Activated CD8-positive, alpha-beta memory T cell treated with anti-CD3 and anti-CD28 coated beads for 48 hours (primary cell): ENCODE measurements at places on chromosomes 16 and 17.

DNA sequence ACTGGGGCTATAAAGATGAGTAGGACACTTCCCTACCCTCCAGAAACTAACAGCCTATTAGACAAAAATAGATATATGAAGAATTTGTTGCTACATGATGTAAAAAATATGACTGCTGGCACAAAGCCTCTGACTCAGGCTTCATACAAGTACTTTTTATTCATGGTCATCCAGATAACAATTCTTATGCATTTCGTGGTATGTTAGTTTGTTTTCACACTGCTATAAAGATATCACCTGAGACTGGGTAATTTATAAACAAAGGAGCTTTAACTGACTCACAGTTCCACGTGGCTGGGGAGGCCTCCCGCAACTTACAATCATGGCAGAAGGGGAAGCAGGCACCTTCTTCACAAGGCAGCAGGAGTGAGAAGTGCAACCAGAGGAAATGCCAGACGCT lies 112.5 kb upstream of the HLF start:
- DNase-seq = no peak

- no peak for DNase-seq
These were observed 34.8 kb downstream of the ZNF287 start for GRCh38 chr17:16534236-16534635.

DNA sequence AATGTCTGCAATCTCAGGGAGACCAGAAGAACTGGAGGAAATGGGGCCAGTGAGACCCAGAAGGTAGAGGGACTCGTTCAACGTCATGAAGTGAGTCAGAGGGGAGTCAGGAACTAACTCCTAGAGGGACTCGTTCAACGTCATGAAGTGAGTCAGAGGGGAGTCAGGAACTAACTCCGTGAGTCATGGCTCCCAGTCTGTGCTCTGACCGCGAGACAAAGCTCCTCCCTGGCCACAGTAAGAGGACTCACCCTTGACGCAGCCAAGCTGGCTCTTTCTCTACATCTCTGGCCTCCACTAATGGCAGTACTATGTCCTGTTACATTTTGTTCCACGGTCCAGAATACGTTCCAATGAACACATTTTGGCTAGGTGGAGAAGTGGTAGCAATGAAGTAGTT lies 902.5 kb downstream of the KCNJ2 start:
- no peak for DNase-seq

- no peak for DNase-seq
These were observed 775.9 kb upstream of the GOT2 start for GRCh38 chr16:59510008-59510424.

DNA sequence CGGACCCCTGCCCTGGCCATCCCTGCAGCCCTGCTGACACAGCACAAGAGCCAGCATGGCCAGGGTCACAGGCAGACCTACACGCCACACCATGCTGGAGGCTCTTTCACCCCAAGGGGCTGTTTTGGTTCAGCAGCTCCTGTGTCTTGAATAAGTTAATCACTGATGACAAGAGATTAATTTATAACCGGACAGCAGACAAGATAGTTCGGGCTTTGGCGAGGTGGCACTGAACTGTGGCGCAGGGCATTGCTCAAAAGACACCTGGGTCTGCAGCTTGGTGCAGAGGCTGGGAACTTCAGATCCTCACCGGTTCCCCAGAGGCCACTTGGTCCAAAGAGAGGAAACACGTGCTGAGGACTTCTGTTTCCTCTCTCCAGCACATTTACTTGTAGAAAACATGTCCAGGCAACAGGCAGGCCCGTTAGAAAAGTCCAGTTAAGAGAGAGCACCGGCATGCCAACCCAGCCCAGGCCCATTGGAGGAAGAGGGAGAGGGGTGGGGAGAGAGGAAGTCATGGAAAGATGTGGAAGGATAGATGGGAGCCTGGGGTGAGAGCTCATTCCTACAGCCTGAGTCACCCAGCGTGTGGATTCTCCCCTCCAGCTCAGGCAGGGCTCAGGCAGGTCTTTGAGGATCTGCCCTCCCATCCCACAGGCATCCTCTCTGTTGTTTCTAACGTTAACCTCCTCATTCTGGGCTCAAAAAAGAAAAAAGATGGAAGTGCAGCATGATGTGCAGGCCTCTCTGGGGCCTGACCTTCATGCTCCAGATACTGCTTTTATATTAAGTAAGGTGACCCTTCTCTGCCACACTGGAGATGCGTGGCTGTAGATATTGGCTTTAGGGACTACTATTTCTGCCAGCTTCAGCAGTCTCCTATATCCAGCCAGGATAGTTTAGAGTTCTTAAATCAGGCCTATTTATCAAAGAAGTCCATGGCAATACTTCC lies 80.0 kb upstream of the HNF1B start:
- no peak for DNase-seq

DNA sequence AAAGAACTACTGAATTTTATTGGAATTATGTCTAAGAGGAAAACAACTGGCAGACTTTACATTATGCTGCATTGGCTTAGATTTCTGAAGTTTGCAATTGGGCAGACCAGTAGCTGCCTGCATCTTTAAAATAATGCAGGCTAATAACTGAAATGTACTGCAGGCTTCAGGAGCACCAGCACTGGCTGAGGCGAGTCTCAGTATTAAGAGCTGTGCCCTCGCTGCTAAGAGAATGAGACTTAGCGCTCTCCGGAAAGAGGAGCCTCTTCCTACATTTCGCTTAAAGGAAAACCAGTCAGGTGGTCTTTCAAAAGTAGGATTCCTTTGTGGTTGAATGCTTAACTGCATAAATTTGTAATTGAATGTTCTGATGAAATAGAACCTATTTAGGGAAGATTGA lies 885 bp downstream of the CNTNAP4 start:
- no peak for DNase-seq

GRCh38 chr16:778447-778846 lies 9.7 kb downstream of the RPUSD1 start:
- DNase-seq = no peak

DNA sequence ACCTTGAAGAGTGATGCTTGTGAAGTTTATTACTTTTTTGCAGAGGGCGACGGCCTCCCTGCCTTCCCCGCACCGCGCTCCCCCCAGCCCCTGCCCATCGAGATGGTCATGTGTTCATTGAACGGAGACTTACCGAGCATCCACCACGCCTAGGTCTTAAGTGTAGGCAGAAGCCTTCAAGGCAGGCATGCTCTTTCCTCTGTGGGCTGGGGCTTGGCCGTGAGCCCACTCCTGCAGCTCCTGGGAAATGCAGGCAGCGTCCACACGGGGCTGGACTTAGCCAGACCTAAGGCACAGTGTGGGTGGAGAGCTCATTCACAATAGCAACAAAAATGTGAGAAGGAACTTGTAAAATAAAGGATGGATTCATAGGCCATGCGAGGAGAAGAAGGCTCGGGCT lies 19.2 kb downstream of the RNF213 start:
- DNase-seq = no peak

DNA sequence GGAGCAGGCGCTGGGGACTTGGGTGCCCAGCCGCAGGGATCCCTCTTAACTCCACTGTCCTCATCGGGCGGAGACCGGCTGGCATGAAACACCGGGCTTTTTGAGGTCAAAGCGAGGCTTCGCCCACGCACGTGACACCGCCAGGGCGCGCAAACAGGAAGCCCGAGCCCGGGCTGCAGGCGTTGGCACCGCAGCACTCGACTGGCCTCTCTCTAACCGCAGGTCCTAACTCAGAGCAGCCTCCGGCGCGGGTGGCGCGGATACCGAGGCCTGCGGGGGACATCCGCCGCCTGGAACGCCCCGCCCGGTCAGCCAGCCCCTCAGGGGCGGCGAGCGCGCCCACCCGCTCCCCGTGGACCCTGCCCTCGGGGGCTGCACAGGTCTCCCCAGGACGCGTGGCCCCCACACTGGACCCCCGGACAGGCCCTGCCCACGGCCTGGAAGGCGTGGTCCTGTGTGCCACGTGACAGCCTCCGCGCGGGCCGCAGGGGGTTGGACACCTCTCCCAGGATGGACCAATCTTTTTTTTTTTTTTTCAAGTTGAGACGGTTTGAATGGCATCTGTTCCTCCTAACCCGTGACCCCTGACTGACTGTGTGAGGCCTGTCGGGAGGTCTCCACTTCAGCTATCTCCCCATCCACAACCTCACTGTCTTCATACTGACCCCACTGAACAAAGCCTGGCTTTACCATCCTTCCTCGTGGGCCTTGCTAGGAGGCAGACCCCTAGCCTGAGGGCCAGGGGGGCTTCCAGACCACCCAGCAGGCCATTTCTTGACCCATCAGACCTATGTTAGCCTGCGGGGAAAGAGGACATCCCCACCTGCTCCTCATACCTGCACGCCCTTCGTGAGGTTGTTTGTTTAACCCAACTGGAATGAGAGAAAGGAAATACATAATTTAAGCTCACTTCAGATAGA lies 8.4 kb upstream of the SLC47A2 start:
- peak; percentile 31 for DNase-seq

DNA sequence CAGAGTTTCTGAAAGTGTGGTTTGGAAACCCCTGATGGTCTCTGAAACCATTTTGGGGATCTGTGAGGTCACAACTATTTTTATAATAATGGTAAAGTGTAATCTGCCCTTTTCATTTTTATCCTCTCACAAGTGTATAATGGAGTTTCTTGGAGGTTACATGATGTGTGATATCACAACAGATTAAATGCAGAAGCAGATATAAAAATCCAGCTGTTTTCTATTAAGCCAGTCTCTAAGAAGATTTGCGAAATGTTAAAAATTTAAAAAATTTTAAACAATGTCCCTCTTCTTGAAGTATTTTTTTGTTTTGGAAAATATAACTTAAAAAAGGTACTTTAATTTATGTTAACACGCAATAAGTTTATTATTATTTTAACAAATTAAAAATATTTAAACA lies 48.7 kb downstream of the RPGRIP1L start:
- DNase-seq = no peak

- no peak for DNase-seq
These were observed 2.7 kb upstream of the IRX5 start for GRCh38 chr16:54928016-54928356.

GRCh38 chr16:28609631-28610594 lies at the start of gene SULT1A1:
Gene SULT1A1, minus strand, starts transcription at chr16:28610044. Its CDS starts 1,189 bp downstream, at chr16:28608855.
- no peak for DNase-seq

- DNase-seq = no peak
These were observed 156.7 kb downstream of the ZNF423 start for GRCh38 chr16:49698931-49699840.

DNA sequence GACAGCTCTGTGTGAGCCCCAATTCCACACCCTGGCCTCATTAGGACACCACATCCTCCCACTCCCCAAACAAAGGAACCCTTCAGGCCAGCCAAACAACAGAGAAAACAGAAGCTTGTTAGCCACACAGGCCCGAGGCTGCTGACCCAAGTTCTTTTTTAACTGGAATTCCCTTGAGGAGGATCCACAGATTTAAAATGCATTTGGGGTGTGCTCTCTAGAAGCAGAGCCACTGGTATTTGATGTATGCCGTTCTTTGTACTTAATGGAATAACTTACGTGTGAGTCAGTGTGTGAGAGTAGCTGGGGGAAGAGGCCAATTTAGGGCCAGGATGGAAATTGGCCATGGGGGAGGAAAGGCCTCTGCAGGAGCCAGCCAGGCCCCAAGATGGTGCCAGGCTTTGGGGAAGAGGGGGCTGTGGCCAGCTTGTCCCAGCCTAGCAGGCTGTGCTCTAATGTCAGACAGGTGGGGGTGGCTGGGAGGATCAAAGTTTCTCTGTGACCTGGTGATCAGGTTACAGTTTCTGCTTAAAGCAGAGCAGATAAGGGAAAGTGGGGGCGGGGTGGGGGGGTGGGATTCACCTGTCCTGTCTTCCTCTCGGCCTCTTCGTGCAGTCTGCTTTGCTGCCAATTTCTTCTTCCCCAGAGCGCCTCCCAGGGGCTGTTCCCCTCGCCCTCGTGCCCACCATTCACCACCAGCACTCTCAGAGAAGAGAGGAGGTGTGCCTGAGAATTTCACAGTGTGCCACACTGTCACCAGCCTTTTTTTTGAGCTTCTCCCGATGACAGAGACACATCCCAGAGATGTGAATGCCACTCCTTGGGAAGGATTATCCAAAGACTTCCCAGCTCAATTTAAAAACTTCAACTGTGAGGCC lies 50.8 kb downstream of the TOM1L2 start:
- no peak for DNase-seq

GRCh38 chr16:4019371-4019791 lies 96.9 kb downstream of the ADCY9 start:
- no peak for DNase-seq

DNA sequence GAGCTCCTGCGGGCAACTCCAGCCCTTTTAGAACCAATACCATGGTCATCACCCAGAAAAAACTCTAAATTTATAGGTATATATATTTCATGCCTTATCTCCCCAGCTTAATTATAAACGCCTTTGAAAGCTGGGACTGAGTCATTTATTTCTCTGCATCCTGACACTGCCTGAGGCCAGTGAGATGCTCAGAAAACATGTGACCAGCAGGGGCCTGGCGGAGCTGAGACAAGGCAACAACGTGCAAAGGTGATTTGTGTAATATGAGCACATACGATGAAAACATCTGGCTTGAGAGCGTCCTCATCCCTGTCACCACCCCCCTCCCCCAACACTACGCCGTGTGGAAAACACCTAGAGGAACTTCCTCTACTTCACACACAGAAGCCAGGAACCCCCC lies 22.7 kb downstream of the NXN start:
- DNase-seq = no peak

- DNase-seq = no peak
These were observed 152.5 kb downstream of the XYLT1 start for GRCh38 chr16:17318238-17318637.

DNA sequence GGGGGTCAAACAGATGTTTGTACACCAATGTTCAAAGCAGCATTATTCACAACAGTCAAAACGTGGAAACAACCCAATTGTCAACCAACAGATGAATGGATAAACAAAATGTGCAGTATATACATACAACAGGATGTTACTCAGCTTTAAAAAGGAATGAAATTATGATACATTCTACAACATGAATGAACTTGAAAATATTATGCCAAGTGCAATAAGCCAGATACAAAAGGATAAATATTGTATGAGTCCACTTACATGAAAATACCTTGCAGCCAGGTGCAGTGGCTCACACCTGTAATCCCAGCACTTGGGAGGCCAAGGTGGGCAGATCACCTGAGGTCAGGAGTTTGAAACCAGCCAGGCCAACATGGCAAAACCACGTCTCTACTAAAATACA lies 39.9 kb downstream of the UBE2G1 start:
- DNase-seq = no peak
